C1 segment of cervical spinal cord (tissue), 14 donors: ENCODE measurements at places on chromosomes 4 and X.
A peak's percentile ranks its signal among the peaks of the same experiment; 100 is the strongest.

DNA sequence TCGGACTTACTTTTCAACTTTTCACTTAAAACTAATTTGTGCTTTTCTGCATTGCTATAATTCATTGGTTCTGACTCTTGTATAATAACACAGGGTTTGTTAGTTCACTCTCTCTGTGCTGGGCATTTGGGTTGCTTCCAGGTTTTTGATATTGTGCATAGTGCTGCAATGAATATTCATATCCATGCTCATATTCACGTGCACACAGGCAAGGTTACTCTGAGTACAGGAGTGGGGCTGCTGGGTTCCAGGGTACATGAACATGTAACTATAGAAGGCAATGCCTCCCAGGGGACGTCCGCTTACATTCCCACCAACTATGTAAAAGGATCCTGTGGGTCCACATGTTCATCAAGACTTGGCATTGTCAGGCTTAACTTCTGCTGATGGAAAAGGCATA, 117.2 kb downstream of the ADGRA3 start:
- DNase-seq = no peak

- no peak for DNase-seq
These were observed 92.7 kb downstream of the SCD5 start for GRCh38 chr4:82705928-82706300.

- no peak for DNase-seq
These were observed 104.4 kb upstream of the ARHGAP24 start for GRCh38 chr4:85370400-85371032.

DNA sequence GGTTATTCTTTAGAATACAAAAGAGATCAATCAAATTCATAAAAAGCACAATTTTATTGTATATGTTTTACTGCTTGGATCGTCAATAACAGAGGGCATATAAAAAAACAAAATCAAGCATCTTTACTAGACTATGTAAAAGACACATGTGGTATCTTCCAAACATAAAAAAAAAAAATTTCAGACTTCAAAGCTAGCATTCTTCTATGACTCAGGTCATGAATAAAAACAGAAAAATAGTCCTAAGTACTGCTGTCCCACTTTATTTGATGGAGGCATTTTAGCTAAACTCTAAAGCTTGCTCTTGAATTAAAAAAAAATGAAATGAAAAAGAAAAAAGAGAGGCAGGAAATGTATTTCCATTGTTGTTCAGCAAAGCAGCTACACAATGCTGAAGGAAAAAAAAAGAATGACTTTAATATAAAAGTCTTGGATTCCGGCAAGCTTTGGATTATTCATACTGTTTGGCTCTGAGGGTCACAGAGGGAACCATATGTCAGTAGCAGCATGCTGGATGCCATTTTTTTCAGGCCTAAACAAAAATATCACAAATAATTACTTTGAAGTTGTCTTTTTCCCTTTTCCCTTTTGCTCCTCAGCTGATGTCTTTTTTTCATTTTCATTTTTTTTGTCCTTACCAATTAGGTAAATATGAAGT, 249.1 kb upstream of the DIAPH2 start:
- no peak for DNase-seq

- DNase-seq = no peak
These were observed 657.0 kb downstream of the DACH2 start for GRCh38 chrX:86805241-86805640.

- no peak for DNase-seq
These were observed 37.3 kb upstream of the CCNI start for GRCh38 chr4:77113069-77113468.

- no peak for DNase-seq
These were observed 42.8 kb downstream of the TENM3 start for GRCh38 chr4:182286035-182286434.

DNA sequence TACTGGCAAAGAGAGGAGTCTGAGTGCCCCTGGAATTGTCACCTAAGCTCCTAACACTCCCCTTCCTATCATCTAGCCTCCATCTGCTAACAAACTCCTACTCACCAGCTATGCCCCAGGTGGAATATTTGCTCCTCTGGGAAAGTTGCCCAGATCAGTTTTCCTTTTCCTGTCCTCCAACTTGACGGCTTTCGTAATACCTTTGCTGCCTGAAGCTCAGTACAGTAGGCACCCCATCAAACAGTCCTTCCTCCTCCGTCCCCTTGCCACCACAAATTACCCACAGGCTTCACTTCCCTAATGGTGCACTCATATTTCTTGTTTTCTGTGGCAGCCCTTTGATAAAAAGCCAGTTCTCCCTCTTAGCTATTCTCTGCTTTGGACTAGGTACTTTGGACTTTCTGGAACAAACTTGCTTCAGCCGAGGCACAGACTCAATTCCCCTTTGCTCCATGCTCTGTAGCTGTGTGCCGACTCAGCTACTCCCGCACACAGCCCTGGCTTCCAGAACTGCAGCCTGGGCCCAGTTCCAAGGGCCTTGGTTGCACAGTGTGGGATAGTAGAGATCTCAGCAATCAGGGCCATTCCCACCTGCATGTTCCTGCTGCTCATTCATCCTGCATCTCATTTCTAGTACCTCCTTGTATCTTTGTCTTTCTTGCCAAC, 605.1 kb downstream of the BCOR start:
- DNase-seq = no peak

- no peak for DNase-seq
These were observed 206.4 kb upstream of the PACRGL start for GRCh38 chr4:20493761-20494353.

DNA sequence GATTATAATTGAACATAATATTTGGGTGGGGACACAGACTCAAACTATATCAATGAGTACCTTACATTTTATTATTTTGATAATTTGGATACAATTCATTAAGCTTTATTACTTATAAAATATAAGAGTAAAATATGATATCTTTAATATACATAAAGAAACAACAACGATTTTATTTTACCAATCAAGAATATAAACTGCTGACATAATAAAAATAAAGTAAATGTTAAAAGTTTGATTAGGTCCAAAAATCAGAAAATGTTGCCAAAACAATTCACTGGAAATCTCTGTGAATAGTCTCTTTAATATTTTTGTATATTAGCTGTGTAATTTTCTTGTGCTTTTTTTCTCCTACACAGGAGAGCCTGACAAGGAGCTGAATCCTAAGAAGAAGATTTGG, 21.4 kb downstream of the GIMD1 start:
- no peak for DNase-seq

- peak; percentile 44 for DNase-seq
These were observed 722 bp downstream of the NAAA start for GRCh38 chr4:75939890-75940691.

- no peak for DNase-seq
These were observed 135.7 kb downstream of the QDPR start for GRCh38 chr4:17376205-17376604.

DNA sequence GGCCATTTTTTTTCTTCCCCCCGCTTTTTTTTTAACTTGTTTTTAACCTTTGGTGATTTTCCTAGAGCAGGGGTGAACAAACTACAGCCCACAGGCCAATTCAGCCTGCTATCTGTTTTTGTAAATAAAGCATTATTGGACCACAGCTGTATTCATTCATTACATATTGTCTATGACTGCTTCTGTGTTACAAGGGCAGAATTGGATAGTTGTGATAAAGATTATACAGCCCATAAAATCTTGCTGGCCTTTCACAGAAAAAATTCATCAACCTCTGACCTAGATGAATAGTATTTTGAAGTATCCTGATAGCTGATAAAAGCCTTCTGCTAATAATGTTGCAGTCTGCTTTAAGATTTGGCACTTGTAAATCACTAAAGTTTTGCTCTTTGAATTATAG, 63.4 kb downstream of the SMAD1 start:
- DNase-seq = no peak

GRCh38 chr4:68592673-68593072, 16.6 kb upstream of the UGT2B17 start:
- no peak for DNase-seq

- DNase-seq = peak; percentile 22
These were observed 43.2 kb downstream of the TMEM144 start for GRCh38 chr4:158253350-158253980.

GRCh38 chr4:91127192-91127591, 1000.0 kb downstream of the CCSER1 start:
- no peak for DNase-seq

- no peak for DNase-seq
These were observed 9.5 kb upstream of the CXCR3 start for GRCh38 chrX:71627588-71628404.

- DNase-seq = no peak
These were observed 563.9 kb downstream of the GRXCR1 start for GRCh38 chr4:43456383-43456782.

DNA sequence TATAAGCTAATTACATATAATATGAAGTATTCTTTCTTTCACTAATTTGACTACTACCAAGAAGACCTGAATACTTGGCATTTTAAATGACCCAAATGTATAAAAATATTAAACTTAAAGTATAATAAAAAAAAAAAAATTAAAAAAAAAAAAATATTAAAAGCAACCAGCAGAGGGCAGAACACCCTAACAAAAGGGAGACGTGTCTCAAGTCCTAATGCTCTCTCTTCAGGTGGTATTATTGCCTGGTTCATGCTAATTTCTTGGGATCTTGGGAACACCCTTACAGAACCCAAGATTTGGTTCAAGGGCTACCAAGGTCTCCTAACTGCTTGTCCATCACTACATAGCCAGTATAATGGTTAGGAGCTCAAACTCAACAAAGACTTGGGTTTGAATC, 754.8 kb downstream of the RAB28 start:
- DNase-seq = no peak

GRCh38 chr4:14364953-14365536, 637.2 kb upstream of the CPEB2 start:
- no peak for DNase-seq

DNA sequence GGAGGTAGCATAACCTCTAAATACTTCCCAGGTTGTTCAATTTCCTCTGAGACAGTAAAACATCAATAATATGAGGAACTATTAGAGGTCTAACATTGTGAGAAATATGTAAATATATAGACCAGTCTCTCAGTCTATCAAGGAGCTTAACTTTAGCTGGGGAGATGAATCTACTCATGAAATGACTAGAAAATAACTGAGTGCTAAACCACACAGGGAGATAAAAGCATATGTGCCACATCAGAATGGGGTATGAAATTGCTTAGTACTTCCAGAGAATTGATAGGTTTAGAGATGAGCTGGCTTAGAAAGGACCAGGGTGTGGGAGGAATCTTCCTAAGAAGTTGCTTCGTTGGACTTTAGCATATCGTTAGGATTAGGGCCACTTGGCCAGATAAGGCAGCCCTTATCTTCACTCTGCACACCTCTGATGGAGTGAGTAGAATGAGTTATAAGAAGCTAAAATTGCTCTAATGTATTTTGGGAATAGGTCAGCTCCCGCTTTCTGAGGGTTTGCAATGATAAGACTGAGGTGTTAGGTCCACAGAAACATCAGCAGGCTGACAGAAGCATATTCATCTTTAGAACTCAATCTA, 299.2 kb downstream of the UNC5C start:
- no peak for DNase-seq

- no peak for DNase-seq
These were observed 1.4 kb downstream of the IGSF1 start for GRCh38 chrX:131287560-131288179.

DNA sequence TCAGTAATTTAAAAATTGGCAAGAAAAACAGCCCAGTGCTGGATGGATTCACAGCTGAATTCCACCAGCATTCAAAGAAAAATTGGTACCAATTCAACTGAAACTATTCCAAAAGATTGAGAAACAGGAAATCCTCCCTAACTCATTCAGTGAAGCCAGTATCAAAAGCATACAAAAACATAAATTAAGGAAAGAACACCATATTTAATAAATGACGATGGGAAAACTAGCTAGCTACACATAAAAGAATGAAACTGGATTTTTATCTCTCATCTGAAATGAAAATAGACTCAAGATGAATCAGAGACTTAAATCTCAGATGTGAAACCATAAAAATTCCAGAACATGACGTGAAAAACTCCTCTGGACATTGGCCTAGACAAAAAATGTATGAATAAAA, 516.8 kb upstream of the SPANXN1 start:
- DNase-seq = no peak

DNA sequence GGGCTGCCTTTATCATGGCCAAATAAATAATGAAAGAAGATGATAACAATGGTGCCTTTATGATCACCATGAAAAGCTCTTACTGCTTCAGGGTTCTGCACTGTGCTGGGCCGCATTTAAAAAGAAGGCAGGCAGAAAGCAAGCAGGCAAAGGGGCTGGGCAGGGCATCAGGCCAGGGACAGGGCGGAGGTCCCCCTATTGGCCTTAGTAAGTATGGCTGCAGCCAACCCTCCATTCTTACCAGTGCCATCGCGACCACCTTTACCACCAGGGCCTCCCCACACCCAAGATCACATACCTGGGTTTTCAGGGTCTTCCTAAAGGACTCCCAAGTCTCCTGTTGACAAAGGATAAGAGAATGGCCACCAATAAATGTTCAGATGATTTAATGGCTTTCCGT, 38.9 kb downstream of the CNGA2 start:
- DNase-seq = no peak
